Iris pigment epithelial cell (primary cell): ENCODE measurements at places on chromosomes 4 and X.

- DNase-seq: no peak
These were observed 71.0 kb downstream of the AFF1 start for GRCh38 chr4:87005690-87006425.

DNA sequence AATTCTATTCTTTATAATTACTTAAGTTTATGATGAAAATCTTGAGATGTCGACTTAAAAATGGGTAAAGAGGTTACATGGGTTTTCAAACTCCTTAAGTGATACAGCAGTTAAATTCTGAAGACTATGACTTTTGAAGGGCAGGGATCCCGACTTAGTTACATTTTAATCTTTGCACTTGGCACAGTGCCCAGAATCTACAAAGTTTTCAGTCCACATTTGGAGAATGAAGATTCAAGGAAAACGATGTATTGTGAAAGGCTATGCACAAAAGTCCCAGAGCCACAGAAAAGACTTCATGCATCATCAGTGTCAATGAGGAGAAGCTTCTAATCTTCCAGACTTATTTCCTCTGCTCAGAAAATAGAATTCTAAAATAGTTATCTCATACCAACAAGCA, 36.3 kb upstream of the GRPR start:
- DNase-seq: peak; percentile 2

DNA sequence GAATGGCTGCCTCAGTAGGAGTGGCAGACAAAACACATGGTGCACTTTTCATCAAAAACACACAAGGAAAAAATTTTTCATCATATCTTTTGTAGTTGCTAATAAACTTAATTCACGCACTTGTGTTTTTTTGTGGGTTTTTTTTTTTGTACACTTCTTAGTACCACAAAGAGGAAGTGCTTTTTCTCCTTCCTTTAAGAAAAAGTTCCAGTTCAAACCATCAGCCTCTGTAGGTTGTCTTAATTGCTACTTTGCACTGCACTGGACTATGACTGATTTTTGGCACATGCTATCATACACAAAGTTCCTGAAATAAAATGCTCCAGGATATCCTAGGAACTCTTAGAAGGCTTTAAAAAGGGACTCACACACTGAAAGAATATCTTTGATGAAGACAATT, at the start of gene PHEX:
Gene PHEX, plus strand, starts transcription at position 242 of the 400 bp plus-strand sequence. CDS start 681 bp downstream, outside the sequence.
- no peak for DNase-seq

GRCh38 chr4:163072222-163072621, 94.5 kb downstream of the NAF1 start:
- DNase-seq: peak; percentile 62

- DNase-seq: no peak
These were observed 6.2 kb downstream of the MSX1 start for GRCh38 chr4:4865705-4866123.

DNA sequence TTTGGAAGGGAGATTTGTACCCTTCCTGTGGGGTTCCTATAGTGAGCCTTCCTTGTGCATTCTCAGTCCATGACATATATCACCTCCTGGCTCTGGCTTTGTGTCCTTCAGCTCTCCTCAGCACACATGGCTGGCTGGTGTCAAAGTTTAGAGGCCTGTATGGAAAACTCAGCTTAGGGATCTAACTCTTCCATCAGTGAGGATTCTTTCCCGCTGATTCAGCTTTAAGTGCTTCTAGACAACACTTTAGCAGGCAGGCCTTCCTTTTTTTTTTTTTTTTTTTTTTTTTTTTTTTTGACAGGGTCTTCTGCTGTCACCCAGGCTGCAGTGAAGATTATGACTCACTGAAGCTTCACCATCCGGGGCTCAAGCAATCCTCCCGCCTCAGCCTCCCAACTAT, 84.2 kb downstream of the NPNT start:
- DNase-seq: no peak

DNA sequence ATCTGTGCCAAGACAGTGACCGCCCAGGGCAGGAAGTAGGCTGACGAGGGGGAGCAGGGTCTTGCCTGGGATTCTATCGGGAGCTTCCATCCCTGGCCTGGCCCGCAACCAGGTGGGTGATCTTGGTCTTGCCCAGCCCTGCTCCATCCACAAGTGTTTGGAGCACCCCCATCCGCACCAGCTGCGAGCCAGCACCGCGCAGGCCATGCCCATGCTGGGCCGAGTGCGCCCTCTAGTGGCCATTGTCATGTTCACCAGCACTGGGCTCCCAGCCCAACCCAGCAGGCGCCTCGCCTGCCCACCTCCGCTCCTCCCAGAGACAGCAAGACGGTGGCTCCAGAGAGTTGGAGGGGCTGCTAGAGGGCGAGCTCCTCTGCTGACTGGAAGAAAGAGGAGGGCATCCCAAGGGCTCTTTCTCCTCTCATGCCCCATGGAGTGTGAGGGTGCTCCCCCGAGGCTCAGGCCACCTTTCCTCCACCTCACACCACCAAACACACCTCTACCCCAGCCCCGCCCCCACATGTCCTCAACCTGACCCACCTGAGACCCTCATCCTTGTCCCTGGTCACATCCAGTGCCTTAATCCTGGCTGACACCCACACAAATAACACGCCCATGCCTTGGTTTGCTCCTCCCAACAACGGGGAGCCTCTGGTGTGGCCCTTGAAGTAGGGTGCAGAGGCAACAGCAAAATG, 9.8 kb upstream of the ATP2B3 start:
- peak; percentile 50 for DNase-seq

GRCh38 chr4:68724426-68724825, 54.0 kb upstream of the UGT2B15 start:
- DNase-seq: no peak

DNA sequence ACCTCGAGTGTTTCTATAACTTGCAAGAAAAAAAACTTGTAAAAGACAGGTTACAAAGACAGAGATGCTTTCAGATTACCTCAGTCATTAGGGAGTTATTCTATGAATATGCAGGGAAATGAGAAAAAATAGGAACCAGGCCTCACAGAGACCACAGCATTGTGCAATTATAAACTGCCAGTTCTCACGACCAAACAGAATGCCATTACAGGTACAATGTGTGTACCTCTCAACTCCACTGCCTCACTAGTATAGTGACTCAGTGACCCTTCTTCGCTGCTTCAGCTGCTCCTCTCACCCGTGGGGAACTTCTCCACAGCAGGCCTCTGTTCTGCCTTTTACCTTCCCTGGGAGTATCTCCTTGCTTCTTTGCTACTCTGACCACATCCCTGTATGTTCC, 2.3 kb upstream of the HTATSF1 start:
- no peak for DNase-seq

GRCh38 chrX:97682991-97683840, 799.5 kb downstream of the RPA4 start:
- no peak for DNase-seq

GRCh38 chr4:40583850-40584439, 45.7 kb downstream of the RBM47 start:
- no peak for DNase-seq

- DNase-seq: no peak
These were observed 2.3 kb upstream of the ZCCHC4 start for GRCh38 chr4:25310066-25310802.

DNA sequence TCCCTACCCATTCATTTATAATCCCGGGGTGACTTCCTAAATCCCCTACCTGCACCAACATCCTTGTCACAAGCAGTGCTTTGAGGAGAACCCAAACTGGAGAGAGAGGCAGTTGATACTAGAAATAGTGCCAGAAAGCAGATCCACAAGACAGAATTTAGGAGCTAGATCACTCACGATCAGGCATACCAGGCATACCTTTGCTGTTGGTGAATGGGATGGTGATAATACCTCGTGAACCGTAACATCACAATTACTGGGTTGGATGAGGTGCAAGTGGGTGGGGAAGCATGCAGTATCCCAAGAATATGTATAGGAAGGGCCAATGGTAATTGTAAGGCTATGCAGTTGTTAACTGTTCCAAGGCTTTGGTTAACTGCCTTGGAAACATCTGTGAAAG, 129.3 kb downstream of the TMA16 start:
- DNase-seq: no peak

DNA sequence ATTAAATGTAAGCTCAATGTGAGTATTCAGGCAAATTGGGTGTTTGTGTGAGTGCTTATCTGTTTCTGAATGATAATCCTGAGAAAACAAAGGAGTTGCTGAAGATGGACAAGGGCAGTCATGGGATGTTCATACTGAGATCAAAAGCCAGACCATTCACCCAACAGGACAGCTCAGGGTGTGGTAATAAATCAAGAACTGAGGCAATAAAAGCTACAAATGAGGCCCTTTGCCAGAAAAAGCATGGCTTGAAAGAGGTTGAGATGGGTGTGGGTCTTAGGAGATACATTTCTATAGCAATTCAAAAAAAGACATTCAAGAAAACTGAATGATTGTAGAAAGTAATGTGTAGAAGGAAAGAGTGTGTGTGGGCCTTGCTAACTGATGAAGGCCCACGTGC, 425.8 kb upstream of the BOD1L1 start:
- no peak for DNase-seq

DNA sequence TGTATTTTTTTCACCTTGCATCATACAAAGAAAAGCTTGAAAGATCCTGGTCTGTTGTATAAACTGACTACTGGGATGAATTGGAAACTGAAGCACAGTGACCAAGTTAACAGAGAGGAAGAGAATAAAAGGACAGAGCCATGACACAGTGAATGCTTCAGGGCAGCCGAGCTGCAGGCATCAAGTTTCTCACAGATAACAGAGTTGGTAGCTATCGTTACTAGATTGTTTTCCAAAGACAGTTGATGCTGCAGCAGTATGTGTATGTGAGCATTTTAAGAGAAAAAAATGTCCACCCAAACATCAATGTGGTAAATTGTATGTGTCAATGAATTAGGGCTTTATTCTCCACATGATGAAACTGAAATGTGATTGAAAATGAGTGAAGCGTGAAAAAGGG, 1032.7 kb downstream of the ADGRL3 start:
- no peak for DNase-seq

GRCh38 chrX:108732630-108733321, 3.6 kb downstream of the IRS4 start:
- no peak for DNase-seq

DNA sequence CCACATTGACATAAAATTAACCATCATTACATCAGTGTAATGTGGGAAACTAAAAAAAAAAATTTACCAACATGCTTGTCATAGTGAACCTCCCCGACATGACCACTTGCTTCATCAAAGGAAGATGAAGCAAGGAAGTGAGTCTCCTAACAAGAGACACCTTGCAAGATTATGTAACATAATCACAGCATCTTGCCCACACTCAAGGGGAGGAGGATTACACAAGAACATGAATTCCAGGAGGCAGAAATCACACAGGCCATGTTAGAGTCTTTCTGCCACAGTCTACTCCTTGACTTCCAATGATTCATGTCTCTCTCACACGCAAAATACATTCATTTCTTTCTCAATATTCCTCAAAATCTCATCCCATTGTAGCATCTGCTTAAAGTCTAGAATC, 93.3 kb downstream of the AKAP4 start:
- peak; percentile 17 for DNase-seq

DNA sequence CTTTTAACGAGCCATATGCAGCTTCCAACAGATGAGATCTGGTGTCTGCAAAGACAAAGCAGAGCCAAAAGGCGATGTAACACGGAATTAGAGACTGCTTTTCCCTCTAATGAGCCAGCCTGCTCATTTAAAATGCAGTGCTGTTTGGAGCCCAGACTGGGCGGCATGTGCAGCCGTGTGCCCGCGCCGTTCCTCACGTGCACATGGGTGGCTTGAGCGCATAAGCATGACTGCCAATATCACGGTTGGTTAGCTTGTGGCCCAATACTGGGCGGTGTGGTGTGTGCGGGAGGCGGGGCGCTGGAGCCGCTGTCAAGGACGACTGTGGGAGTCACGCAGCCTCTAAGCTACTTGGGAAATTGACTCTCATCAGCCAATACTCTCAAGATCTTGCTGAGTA, 87.0 kb upstream of the SCOC start:
- no peak for DNase-seq
